Liver (tissue), 10 donors: ENCODE measurements at places on chromosomes 16 and 17. TPM values are rescaled to one million over a fixed set of nuclear protein-coding genes. Genes with fewer than 3 reads are reported as not detected.

The FOXN1 gene
- not detected for polyA plus RNA-seq

The SULT1A2 gene
- polyA plus RNA-seq = 10.6 TPM

The MARCHF10 gene
- not detected for polyA plus RNA-seq

The RNF227 gene
- 0.31 TPM for polyA plus RNA-seq

The CA10 gene
- not detected for polyA plus RNA-seq

The RNF222 gene
- not detected for polyA plus RNA-seq

The TMEM238L gene
- 0.85 TPM for polyA plus RNA-seq

DNA sequence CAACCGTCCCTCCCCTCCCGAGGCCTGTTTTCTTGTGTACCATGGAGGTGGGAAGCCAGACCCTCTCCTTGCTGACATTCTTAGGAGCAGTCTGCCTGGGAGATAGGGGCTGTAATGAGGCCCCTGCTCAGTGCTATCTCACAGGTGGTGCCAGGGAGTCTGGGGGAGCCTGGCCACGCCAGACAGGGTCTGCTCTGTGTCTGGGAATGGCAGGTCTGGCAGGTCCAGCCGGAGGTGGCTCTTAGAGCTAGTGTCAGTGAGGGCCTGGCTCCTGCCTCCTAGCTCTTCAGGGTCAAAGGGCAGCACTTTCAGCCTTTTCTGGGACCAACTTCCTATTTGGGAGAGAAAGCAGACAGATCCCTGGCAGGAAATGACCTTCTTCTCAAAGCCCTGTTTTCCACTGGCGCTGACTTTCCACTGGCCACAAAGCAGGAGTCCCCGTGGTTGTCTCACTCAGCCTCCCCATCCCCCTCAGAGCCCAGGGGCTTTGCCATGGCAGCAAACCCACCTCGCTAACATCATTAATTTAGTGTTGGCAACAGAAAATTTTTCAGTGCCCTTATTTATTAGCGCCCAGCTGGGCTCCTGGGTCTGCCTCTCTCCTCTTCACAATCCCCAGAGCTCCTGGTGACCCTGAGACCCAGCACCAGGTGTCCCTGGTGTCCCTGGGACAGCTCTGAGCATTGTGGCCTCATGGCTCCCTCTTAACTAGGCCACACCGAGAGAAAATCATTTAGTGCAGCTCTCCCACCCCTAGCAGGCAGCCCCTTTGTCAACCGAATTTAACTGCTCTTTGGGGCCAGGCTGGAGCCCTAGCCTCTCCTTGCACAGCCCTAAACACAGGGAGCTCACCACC is 24.0 kb upstream of the DOK4 start:
- no peaks in the 10 kb centered on the region for H3K36me3 ChIP-seq
- H3K27me3 ChIP-seq = no peaks in the 10 kb centered on the region
- H3K4me3 ChIP-seq = no peak overlapping the region
- no peaks in the 10 kb centered on the region for H3K4me1 ChIP-seq
- H3K27ac ChIP-seq = no peak overlapping the region

DNA sequence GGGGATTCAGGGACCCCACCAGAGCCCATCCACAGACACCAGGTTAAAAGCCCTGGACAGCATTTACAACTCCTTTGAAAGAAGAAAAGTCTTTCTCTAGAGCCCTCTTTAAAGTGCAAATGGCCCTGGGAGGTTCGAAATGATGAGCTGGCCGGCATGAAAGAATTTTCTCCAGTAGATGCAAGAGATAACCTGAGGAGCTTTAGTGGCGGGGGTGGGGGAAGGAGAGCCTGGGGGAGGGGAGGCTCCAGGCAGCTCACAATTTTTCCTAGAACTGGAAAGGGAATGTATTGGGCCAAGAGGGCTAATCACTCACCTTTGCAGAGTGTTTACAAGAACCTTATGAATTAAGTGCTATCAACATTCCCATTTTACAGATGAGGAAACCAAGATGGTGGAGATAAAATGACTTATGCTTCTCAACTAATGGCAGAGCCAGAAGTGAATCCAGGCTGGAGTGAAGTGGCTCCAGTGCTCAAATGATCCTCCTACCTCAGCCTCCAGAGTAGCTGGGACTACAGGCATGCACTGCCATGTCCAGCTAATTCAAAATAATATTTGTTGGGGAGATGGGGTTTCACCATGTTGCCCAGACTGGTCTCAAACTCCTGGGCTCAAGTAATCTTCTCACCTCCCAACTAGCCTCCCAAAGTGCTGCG is 4.2 kb upstream of the CDH1 start:
- DNase-seq = no peak
- H3K4me3 ChIP-seq = no peak overlapping the region
- H3K27me3 ChIP-seq = no peaks in the 10 kb centered on the region
- H3K27ac ChIP-seq = no peak overlapping the region
- H3K36me3 ChIP-seq = no peaks in the 10 kb centered on the region

DNA sequence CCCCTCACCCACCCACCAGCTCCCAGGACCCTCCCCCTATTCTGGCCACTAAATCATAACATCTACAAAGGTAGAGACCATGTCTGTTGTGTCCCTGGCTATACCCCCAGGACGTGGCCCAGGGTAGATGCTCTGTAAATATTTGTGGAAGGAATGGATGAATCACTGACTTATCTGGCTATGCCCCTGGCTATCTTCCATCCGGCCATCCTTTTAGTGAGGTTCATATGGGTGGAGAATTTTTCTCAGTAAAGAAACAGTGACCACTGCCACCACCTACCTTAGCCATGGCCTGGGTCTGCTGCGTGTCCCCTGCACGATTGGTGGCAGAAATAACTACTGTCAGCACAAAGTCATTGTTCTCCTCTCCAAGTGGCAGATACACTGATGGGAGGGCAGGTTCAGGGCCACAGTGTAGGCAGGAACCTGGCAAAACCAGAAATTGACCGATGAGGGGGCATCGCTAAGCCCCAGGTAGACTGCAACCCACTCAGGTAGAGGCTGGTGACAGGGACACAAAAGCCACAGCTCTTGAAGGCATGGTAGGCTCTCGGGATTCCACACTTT is 63.1 kb upstream of the BCO1 start:
- H3K27ac ChIP-seq = no peak overlapping the region
- no peaks in the 10 kb centered on the region for H3K4me1 ChIP-seq
- H3K4me3 ChIP-seq = no peak overlapping the region
- no peak for DNase-seq
- H3K36me3 ChIP-seq = no peaks in the 10 kb centered on the region

DNA sequence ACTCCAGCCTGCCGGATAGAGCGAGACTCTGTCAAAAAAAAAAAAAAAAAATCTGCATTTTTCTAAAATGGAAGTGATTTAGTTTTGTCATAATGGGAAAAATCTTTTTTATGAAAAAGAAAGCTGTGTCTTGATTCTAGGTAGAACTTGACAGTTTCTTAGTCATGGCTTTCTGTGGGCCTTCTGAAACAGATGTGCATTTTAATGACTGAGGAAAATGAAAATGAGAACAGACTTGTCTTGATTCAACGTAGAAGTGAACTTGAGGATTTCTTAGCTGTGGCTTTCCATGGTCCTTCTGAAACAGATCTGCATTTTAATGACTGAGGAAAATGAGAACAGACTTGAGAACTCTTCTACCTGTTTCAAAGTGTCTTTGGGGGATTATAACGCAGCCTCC is 171.7 kb downstream of the VPS53 start:
- no peak for DNase-seq
- no peak overlapping the region for H3K4me3 ChIP-seq
- no peaks in the 10 kb centered on the region for H3K4me1 ChIP-seq
- no peaks in the 10 kb centered on the region for H3K27me3 ChIP-seq
- no peak overlapping the region for H3K27ac ChIP-seq
- H3K36me3 ChIP-seq = peaks cover 7% of the 10 kb centered on the region

- no peak for DNase-seq
- H3K36me3 ChIP-seq = no peaks in the 10 kb centered on the region
- no peak within 1 kb of the TSS for H3K4me3 ChIP-seq
- no peak within 1 kb of the TSS for H3K27ac ChIP-seq
- no peaks in the 10 kb centered on the region for H3K27me3 ChIP-seq
- no peaks in the 10 kb centered on the region for H3K4me1 ChIP-seq
Measured at GRCh38 chr17:67044016-67044772, at the start of gene CACNG1. Gene CACNG1 (plus strand): TSS chr17:67044554. CDS start chr17:67044661, 107 bp downstream.

- DNase-seq = no peak
- no peaks in the 10 kb centered on the region for H3K27me3 ChIP-seq
- peaks cover 83% of the 10 kb centered on the region for H3K4me1 ChIP-seq
- H3K4me3 ChIP-seq = no peak overlapping the region
- H3K36me3 ChIP-seq = no peaks in the 10 kb centered on the region
Measured at GRCh38 chr17:82108961-82109475, 11.0 kb upstream of the FASN start.

- no peak overlapping the region for H3K27ac ChIP-seq
- H3K4me3 ChIP-seq = no peak overlapping the region
- H3K4me1 ChIP-seq = peaks cover 1% of the 10 kb centered on the region
Measured at GRCh38 chr16:57098188-57098841, 5.9 kb downstream of the CPNE2 start.

GRCh38 chr17:45106096-45106495 is 26.2 kb downstream of the PLCD3 start:
- H3K36me3 ChIP-seq = peaks cover 45% of the 10 kb centered on the region
- no peak overlapping the region for H3K27ac ChIP-seq

DNA sequence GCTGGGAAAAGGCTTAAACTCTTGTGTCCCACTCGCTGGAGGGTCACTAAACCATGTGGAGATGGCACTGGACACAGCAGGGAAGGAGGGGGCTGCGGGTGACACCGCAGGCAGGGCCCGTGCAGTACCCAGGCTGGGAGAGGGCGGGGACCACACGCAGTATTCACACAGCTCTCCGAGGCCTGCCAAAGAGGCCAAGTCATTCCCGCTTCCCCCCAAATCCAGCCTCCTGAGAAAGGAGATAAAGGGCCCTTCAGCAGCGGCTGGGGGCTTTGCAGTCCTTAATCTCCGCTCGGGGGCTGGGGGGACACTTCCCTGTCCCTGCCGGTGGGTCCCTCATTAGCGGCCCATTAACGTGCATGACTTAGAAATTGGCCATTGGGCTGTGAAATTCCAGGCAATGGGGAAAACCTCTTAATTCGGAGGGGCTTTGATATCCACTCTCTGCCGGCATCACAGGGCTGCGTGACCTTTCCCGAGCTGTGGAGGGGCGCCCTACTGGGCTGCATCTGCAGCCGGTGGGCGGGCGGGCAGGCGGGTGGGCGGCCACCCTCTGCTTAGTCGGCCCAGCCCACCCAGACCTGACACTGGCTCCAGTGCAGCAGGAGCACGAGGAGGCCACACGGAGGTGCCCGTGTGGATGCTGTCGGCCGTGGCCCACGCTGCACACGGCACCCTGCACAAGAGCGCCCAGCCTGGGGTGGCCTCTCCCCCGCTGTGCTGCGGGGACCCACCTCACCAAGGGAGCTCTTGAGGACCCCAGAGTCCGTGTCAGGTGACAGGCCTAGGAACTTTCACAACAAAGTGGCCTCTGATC is 2.6 kb upstream of the SLC38A8 start:
- H3K36me3 ChIP-seq = peaks cover 1% of the 10 kb centered on the region
- no peaks in the 10 kb centered on the region for H3K27me3 ChIP-seq
- H3K27ac ChIP-seq = no peak overlapping the region
- no peak for DNase-seq
- no peak overlapping the region for H3K4me3 ChIP-seq

- no peaks in the 10 kb centered on the region for H3K4me1 ChIP-seq
- DNase-seq = no peak
- H3K27ac ChIP-seq = no peak overlapping the region
- no peaks in the 10 kb centered on the region for H3K36me3 ChIP-seq
Measured at GRCh38 chr16:25038239-25038954, 23.2 kb upstream of the ARHGAP17 start.

- H3K27me3 ChIP-seq = no peaks in the 10 kb centered on the region
- H3K4me3 ChIP-seq = no peak overlapping the region
- peaks cover 5% of the 10 kb centered on the region for H3K4me1 ChIP-seq
- H3K36me3 ChIP-seq = peaks cover 10% of the 10 kb centered on the region
- no peak overlapping the region for H3K27ac ChIP-seq
- DNase-seq = no peak
Measured at GRCh38 chr17:42985225-42985624, 4.9 kb downstream of the RUNDC1 start.

DNA sequence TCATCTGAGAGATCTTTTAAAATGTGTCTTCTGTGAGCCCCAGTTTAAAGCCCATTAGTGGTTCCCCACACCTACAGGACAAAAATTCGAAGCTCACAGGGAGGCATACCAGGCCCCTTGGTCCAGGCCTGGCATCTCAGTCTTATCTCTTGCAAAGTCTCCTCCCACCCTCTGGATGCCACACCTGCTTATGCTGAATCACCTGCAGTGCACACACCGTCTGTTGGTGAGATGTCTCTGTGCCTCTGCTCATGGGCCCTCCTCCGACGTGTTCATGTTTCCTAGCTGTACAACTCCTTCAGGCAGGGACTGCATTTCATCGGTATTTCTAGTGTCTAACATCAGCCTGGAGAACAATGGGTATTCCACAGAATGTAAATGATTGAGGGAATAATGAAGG is 41.6 kb downstream of the RNF157 start:
- H3K4me3 ChIP-seq = no peak overlapping the region
- H3K27me3 ChIP-seq = no peaks in the 10 kb centered on the region
- DNase-seq = no peak
- H3K36me3 ChIP-seq = no peaks in the 10 kb centered on the region
- peaks cover 27% of the 10 kb centered on the region for H3K4me1 ChIP-seq

- H3K4me3 ChIP-seq = no peak overlapping the region
- no peaks in the 10 kb centered on the region for H3K4me1 ChIP-seq
- H3K27me3 ChIP-seq = no peaks in the 10 kb centered on the region
- DNase-seq = no peak
Measured at GRCh38 chr16:914440-914839, 56.3 kb downstream of the LMF1 start.

GRCh38 chr17:30958187-30958586 is 12.7 kb upstream of the RNF135 start:
- no peak for DNase-seq
- H3K4me1 ChIP-seq = peaks cover 6% of the 10 kb centered on the region
- H3K36me3 ChIP-seq = no peaks in the 10 kb centered on the region
- H3K4me3 ChIP-seq = no peak overlapping the region

DNA sequence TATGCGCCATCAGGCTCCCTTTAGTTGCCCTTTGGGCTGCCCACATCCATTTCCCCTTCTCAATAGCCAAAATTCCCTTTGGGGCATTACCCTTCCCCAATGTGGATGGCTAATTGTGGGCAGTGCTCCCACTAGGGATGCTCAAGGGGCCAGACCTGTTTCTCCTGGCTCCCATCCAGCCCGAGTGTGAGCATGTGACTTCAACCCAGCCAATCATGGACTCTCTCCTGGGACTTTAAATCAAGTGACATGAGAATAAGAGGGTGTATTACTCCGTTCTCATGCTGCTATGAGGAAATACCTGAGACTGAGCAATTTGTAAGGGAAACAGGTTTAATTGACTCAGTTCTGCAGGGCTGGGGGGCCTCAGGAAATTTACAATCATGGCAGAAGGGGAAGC is 60.9 kb upstream of the WSB1 start:
- no peak overlapping the region for H3K4me3 ChIP-seq
- no peaks in the 10 kb centered on the region for H3K27me3 ChIP-seq
- H3K4me1 ChIP-seq = peaks cover 3% of the 10 kb centered on the region
- H3K27ac ChIP-seq = no peak overlapping the region
